ENCODE measurements at places on chromosomes 3 and 15.

GRCh38 chr15:48996276-48996675 is 32.6 kb upstream of the SHC4 start:
- no peaks in the 10 kb centered on the region for H3K27me3 ChIP-seq
- H3K27ac ChIP-seq: no peak overlapping the region
- DNase-seq: no peak
- peaks cover 15% of the 10 kb centered on the region for H3K36me3 ChIP-seq
- H3K4me1 ChIP-seq: no peaks in the 10 kb centered on the region

GRCh38 chr3:52986938-52987337 is 58.9 kb downstream of the SFMBT1 start:
- H3K4me3 ChIP-seq: no peak overlapping the region
- no peaks in the 10 kb centered on the region for H3K4me1 ChIP-seq
- H3K36me3 ChIP-seq: no peaks in the 10 kb centered on the region
- no peak overlapping the region for H3K27ac ChIP-seq
- no peaks in the 10 kb centered on the region for H3K27me3 ChIP-seq

GRCh38 chr3:51471775-51472652 is 27.8 kb downstream of the DCAF1 start:
- H3K27me3 ChIP-seq: no peaks in the 10 kb centered on the region
- no peak overlapping the region for H3K27ac ChIP-seq
- peaks cover 59% of the 10 kb centered on the region for H3K36me3 ChIP-seq
- no peaks in the 10 kb centered on the region for H3K4me1 ChIP-seq

- no peak overlapping the region for H3K27ac ChIP-seq
- H3K4me3 ChIP-seq: no peak overlapping the region
- H3K4me1 ChIP-seq: no peaks in the 10 kb centered on the region
Observed at GRCh38 chr3:131480116-131480515, 22.7 kb downstream of the MRPL3 start.

- peaks cover 24% of the 10 kb centered on the region for H3K4me1 ChIP-seq
- H3K36me3 ChIP-seq: peaks cover 99% of the 10 kb centered on the region
- no peak for DNase-seq
- H3K27ac ChIP-seq: no peak overlapping the region
- H3K27me3 ChIP-seq: no peaks in the 10 kb centered on the region
- H3K4me3 ChIP-seq: no peak overlapping the region
Observed at GRCh38 chr3:53230041-53230621, 25.7 kb downstream of the TKT start.

DNA sequence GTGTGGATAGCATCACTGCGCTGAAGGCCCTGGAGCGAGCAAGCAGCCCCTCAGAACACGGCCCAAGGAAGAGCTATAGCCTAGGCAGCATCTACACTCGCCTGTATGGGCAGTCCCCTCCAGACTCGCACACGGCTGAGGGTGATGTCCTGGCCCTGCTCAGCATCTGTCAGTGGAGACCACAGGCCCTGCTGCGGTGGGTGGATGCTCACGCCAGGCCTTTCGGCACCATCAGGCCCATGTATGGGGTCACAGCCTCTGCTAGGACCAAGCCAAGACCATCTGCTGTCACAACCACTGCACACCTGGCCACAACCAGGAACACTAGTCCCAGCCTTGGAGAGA is 20.5 kb downstream of the ATRIP start:
- no peak overlapping the region for H3K27ac ChIP-seq

- H3K4me1 ChIP-seq: no peaks in the 10 kb centered on the region
- H3K4me3 ChIP-seq: no peak overlapping the region
- no peak for DNase-seq
- H3K36me3 ChIP-seq: peaks cover 6% of the 10 kb centered on the region
Observed at GRCh38 chr3:196875258-196875657, 7.5 kb downstream of the SENP5 start.

DNA sequence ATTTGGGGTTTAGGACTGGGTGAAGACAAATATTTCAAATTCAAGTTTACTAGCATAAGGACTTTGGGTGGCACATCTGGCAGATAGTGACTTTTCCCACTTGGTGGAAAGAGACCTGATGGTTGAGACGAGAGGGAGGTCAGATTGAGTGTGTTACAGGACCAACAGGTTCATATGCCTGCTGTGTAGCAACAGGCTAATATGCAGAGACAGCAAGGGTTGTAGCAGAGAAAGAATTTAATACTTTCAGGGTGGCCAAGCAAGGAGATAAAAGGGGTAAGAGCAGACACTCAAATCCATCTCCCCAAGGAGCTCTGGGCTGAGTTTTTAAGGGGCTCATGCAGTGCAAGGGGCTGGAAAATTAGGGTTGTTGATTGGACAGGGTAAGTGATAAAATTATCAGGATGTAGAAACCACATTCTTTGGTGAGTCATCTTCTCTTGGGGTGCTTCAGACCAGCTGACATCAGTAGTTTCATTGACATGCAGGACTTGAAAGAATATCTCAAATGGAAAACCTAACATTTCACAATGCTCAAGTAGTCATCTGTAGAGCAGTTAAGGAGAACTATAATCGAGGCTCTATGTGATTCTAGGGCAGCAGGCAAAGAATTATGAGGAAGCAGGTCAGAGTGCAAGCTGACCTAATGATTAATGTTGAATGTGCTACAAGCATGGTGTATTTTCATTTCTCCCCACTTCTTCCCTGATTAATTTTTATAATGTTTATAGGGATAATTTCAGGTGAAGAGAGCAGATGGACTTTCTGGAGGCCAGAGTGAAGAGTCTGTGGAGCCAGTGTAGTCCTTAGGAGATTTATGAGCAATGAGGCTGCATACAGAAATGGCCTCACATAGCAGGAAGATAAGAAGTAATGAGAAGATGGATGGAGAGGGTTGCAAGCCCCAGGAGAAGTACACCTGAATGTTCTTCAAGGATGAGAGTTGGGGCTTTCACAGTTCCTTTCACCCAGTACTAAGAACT is 13.7 kb downstream of the FOXB1 start:
- no peaks in the 10 kb centered on the region for H3K4me1 ChIP-seq
- H3K36me3 ChIP-seq: no peaks in the 10 kb centered on the region
- DNase-seq: no peak
- no peak overlapping the region for H3K4me3 ChIP-seq
- H3K27me3 ChIP-seq: peaks cover 23% of the 10 kb centered on the region

GRCh38 chr3:117898722-117899522 is 1135.7 kb downstream of the IGSF11 start:
- H3K4me3 ChIP-seq: no peak overlapping the region
- H3K27me3 ChIP-seq: no peaks in the 10 kb centered on the region
- no peaks in the 10 kb centered on the region for H3K36me3 ChIP-seq
- H3K27ac ChIP-seq: no peak overlapping the region
- no peaks in the 10 kb centered on the region for H3K4me1 ChIP-seq

GRCh38 chr15:31217566-31218270 is 108.9 kb upstream of the KLF13 start:
- H3K4me3 ChIP-seq: no peak overlapping the region
- H3K4me1 ChIP-seq: peaks cover 16% of the 10 kb centered on the region
- no peaks in the 10 kb centered on the region for H3K36me3 ChIP-seq
- no peak overlapping the region for H3K27ac ChIP-seq

DNA sequence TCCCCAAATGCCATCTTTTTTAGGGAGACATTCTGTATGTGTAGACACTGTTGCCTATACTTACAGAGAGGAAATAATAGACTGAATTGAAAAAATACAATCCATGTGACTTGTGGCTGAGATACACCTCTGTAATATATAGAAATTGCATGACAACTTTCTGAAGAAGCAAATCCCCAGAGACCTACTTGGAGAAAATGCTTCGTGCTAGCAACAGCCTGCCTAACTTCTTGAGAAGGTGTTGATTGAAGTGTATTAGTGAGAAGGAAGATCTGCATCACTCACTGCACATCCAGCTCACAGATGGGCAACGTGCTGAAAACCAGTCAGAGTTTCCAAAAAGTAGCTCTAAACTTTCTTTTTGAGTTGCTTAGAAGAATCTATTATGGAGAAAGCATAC is 404.1 kb downstream of the EPHB1 start:
- no peaks in the 10 kb centered on the region for H3K27me3 ChIP-seq
- no peaks in the 10 kb centered on the region for H3K4me1 ChIP-seq
- no peak overlapping the region for H3K27ac ChIP-seq
- H3K36me3 ChIP-seq: no peaks in the 10 kb centered on the region
- DNase-seq: no peak
- H3K4me3 ChIP-seq: no peak overlapping the region

DNA sequence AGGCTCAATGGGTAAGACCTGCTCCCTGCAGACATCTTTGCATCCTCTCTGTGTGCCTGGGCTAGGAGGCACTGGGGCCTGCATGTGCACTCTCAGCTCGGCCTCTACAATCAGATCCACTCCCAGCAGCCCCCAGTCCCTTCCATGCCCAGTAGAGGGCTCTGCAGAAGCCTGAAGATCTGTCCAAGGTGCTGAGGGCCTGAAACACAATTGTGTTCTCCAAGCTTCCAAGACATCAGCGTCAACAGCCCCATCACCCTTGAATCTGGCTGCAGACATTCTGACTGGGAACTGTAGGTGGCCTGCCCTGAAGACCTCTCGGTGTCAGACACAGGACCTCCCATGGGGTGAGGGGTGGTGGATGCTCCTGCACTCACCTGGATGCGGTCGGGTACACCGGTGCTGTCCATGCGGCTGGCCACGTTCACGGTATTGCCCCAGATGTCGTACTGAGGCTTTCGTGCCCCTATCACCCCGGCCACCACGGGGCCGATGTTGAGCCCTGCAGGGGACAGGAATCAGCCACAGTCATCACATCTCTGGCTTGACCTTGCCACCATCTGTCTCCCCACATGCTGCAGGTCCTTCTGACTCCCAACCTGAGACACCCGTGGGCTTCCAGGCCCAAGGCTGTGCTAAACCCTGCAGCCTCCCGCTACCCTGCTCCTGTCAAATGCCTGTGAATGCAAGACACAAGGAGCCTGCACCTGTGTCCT is 84.7 kb downstream of the SEC22A start:
- peak; percentile 73 for DNase-seq
- H3K27ac ChIP-seq: no peak overlapping the region
- no peaks in the 10 kb centered on the region for H3K36me3 ChIP-seq
- no peak overlapping the region for H3K4me3 ChIP-seq
- peaks cover 14% of the 10 kb centered on the region for H3K27me3 ChIP-seq

GRCh38 chr3:23439080-23439479 is 236.0 kb downstream of the UBE2E2 start:
- H3K36me3 ChIP-seq: no peaks in the 10 kb centered on the region
- H3K4me3 ChIP-seq: no peak overlapping the region
- no peaks in the 10 kb centered on the region for H3K27me3 ChIP-seq
- peaks cover 4% of the 10 kb centered on the region for H3K4me1 ChIP-seq
- no peak overlapping the region for H3K27ac ChIP-seq

- H3K27me3 ChIP-seq: no peaks in the 10 kb centered on the region
- no peak for DNase-seq
- H3K27ac ChIP-seq: no peak overlapping the region
- H3K4me3 ChIP-seq: no peak overlapping the region
Observed at GRCh38 chr15:94305133-94305532, 73.8 kb downstream of the MCTP2 start.

- H3K27me3 ChIP-seq: no peaks in the 10 kb centered on the region
- H3K36me3 ChIP-seq: no peaks in the 10 kb centered on the region
- DNase-seq: peak; percentile 92
- H3K27ac ChIP-seq: peak overlapping the region; percentile 97
- peaks cover 33% of the 10 kb centered on the region for H3K4me1 ChIP-seq
Observed at GRCh38 chr3:55484801-55485791, 2.0 kb downstream of the WNT5A start.

DNA sequence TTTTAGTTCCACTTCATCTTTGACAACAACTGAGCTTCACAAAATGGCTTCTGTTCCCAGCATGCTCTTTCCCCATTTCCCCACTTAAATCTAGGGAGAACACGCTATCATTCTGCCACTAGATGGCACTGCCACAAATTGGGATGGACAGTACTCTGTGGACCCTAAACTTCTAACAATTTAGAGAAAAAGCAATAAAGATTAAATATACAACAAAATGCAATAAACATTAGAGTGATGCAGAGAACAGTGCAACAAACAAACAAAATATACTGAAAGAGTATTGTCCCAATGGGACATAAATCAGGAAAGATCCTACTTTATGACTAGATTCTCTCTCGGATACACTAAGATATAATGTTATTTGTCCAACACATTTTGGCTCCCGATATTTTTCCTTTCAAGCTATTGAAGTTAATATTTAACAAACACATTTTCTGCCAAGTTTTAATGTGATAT is 169.7 kb upstream of the TMCO5A start:
- no peaks in the 10 kb centered on the region for H3K27me3 ChIP-seq
- peaks cover 2% of the 10 kb centered on the region for H3K4me1 ChIP-seq
- peak; percentile 58 for DNase-seq
- no peak overlapping the region for H3K4me3 ChIP-seq

GRCh38 chr15:31403606-31404005 is 77.0 kb downstream of the KLF13 start:
- no peak for DNase-seq
- no peaks in the 10 kb centered on the region for H3K36me3 ChIP-seq
- H3K27me3 ChIP-seq: no peaks in the 10 kb centered on the region
- H3K4me1 ChIP-seq: peaks cover 7% of the 10 kb centered on the region
- H3K4me3 ChIP-seq: peak overlapping the region; percentile 39
- H3K27ac ChIP-seq: no peak overlapping the region

DNA sequence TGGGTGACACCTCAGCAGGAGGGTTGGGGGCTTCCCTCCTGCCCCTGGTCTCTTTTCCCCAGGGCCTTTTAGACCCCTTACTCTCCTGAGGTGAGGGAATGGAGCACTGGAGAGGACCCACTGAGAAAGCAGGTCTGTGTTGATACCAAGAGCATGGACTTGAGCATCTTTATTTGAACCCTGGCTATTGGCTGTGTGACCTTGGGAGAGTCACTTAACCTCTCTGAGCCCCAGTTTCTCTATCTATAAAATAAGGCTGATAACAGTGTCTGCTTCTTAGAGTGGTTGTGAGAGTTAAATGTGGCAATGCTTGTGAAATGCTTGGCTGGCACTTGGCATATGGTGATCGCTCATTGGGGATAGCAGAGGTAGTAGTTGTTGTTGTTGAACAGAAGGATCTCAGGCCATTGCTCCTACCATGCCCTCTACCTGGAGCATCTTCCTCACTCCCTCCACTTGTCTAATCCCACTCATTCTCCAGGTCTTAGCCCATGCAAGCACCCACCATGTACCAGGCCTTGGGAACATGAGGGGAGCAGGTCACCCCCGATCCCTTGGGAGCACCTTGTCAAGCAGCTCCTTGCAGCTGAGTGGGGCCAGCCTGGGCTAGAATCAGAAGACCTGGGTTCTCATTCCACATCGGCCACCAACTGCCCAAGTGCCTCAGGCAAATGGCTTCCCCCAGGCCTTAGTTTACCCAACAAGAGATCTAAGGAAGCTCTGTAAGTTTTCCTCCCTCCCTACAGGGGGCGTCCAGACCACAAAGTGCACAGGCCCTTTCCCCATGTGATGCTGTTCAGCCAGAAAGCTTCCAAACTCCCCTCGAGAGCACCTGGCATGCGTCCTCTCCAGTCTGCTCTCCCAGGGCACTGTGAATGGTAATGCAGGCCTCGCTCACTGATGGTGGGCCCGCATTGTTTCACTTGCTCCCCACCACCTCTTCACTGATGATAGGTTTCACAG is 96.7 kb downstream of the LSM3 start:
- no peaks in the 10 kb centered on the region for H3K36me3 ChIP-seq
- H3K4me1 ChIP-seq: peaks cover 34% of the 10 kb centered on the region
- no peak for DNase-seq
- no peak overlapping the region for H3K27ac ChIP-seq
- no peak overlapping the region for H3K4me3 ChIP-seq
